ENCODE measurements at places on chromosomes 7 and 10. TPM values are rescaled to one million over a fixed set of nuclear protein-coding genes. Genes with fewer than 3 reads are reported as not detected.

DNA sequence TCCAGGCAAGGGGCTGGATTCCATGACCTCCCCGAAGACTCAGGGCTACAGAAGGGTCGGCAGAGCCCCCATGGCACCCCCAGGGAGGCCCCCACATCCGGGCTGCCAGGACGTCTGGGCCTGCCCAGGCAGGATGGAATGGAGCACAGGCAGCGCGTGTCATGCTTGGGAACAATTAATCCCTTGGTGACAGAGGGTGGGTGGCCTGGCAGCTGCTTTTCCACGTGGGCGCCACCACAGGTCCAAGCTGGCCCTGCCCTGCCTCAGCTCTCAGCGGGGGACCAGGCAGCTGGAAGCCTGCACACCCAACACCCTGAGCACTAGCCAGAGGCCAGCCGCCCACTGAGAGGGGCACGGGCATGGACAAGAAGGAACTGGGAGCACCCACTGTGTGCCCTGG, 11.4 kb downstream of the ELN start:
- no peak for DNase-seq

DNA sequence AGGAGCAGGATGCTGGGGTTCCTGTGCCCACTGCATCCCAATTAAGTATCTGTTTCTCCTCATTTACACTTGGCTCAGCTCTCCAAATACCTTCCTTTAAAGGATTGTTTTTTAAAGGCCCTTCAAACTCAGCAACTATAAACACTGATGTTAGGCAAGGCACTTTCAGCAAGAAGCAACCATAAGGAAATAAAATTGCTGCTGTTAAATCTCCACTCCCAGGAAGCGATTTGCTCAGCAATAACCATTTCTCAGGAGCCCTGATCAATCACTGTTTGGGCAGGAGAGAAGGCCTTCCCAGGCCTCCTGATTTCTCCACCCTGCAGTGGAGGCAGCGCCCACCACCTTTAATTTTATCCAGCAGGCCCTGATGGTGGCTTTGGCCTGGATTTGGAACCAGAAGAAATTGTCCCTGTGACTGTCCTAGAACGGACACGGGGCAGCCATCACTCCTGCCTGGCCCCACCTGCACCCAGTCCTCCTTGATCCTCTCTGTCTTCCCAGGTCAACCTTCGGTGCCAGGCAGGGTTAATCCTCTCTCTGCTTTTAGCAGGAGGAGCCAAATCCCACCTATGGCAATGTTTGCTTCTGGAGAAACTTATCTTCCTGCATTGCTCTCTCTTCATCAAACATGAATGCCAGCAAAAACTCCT, 199.8 kb downstream of the PLXNA4 start:
- DNase-seq: no peak

GDF10 gene
- not detected for total RNA-seq

HOXA3 gene
- total RNA-seq: 2.7 TPM

GRCh38 chr7:50329775-50330174, 25.3 kb downstream of the IKZF1 start:
- peak; percentile 73 for DNase-seq

- DNase-seq: no peak
Measured at GRCh38 chr10:127354992-127355391, 158.6 kb upstream of the INSYN2A start.

- DNase-seq: no peak
Measured at GRCh38 chr7:100895956-100896731, 456 bp upstream of the ACHE start.

- peak; percentile 85 for DNase-seq
Measured at GRCh38 chr7:66921918-66922486, 977 bp downstream of the TMEM248 start.

All from OCI-LY7 (cell line).